ENCODE measurements at places on chromosomes 5 and 9.

DNA sequence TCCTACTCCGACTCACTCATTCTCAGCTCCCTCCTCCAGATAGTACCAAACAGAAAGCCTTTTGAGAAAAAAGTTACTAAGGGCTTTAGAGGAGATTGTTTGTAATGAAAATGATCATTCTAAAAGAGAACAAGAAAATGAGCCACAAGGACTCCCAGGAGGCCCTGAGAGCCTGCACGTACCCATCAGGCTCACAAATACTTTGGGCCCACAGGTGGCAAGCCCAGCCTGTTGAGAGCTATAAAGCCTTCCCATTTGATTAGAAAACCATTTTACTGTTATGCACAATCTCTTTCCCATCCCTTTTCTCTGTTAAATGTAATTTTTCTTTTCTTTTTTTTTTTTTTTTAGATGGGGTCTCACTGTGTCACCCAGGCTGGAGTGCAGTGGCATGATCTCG is 136.1 kb downstream of the LHFPL2 start:
- DNase-seq, result no peak

DNA sequence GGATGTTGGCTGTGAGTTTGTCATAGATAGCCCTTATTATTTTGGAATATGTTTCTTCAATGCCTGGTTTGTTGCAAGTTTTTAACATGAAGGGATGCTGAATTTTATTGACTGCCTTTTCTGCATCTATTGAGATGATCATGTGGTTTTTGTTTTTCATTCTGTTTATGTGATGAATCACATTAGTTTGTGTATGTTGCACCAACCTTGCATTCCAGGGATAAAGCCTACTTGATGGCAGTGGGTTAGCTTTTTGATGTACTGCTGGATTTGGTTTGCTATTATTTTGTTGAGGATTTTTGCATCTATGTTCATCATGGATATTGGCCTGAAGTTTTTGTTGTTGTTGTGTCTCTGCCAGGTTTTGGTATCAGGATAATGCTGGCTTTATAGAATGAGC is 225.6 kb downstream of the PCSK1 start:
- DNase-seq, result no peak

DNA sequence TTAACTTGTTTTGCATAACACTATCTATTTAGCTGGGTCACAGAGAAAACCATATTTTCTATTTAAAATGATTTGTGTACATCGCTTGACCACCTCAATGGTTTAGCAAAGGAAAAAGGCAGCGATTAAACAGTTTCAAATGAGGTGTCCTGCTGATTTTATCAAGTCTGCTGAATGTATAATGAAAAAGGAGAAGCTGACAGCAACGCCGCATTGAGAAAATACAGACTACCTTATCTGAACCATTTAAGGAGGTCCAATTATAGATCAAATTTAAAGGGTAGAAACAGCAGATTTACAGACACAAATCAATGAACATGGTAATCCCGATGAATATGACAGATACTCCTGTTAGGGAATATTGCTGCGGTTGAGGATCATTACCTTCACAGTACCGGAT is 29.6 kb downstream of the PSMB7 start:
- DNase-seq, result no peak

DNA sequence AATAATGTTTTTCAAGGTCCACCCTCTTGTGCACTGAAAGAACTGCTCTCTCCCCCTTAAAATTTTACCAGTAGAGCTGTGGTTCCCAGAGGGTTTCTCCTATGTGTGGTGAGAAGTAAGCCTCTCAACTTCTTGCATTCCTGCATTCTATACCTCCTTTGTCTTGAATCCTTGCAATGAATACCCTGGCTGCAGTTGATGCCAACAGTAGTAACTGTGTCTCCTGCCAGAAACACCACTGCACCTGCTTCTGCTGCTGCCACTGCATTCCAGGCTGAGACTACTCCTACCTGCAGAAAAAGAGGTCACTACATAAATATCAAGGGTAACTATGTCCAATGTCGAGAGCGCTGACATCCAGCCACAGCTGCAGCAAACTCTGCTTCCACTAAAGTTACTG is 203.7 kb downstream of the TMEM167A start:
- DNase-seq, result no peak

GRCh38 chr5:74113927-74114326 is 487.9 kb downstream of the ARHGEF28 start:
- no peak for DNase-seq

DNA sequence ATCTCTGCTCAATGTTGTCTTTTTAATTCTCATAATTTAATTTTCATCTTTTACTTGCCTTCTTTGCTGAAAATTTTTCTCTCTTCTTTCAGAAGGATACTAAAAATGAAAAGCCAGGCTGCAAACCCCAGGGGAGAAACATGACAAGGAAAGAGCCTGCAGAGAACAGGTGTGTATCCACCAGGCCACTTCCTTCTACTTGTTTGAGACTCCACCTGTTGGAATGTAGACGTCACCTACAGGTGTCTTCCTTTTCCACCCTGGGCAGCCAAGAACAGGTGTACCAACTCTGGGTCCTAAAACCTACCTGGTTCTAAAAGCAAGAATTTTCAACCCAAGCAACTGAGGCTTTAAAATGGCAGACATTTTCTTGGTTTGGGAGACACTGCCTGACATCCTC is 166.8 kb downstream of the ATP10B start:
- no peak for DNase-seq

DNA sequence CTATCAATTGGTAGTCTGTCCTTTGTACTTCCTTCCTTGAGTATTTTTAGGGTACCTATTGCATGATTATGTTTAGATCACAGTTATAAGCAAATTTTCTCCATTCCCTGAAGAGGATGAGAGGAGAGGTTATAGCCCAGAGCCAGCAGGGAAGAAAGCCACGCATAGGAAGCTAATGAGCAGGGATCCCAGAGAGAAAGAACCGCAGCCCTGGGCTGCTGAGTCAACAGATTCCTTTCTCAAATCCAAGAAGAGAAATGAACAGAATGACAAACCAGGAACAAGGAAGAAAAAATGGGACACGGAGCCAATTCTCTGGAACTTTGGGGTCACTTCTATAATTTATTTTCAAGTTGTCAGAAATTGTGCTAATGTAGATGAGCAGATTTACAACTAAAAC is 284.5 kb downstream of the RFX3 start:
- no peak for DNase-seq

GRCh38 chr5:111447099-111447498 is 65.2 kb downstream of the STARD4 start:
- no peak for DNase-seq

- no peak for DNase-seq
These were observed 307.6 kb downstream of the PJA2 start for GRCh38 chr5:109102096-109102690.

Measured in forelimb muscle (tissue), 1 donor.